ENCODE measurements at places on chromosomes 2 and 18. TPM values are rescaled to one million over a fixed set of nuclear protein-coding genes. Genes with fewer than 3 reads are reported as not detected.
A peak's percentile ranks its signal among the peaks of the same experiment; 100 is the strongest.

DNA sequence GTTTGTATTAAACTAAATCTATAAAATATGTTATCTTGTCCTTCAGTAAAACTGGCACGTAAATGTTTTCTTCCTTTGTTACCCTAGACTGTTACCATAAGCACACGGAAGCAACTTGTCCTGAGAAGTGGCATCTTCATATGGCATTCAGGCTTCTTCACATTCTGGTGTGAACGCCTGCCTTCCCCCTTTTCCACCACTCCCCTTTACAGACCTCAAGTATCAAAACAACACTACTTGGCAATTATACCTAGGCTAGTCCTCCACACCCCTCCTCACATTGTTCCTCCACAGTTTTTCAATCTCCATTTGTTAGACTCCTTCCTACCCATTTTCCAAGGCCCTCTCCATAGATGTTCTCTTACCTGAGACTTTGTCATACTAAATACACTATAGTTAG is 2.9 kb downstream of the MEX3C start:
- H3K36me3 ChIP-seq = no peaks in the 10 kb centered on the region
- no peak overlapping the region for H3K4me3 ChIP-seq
- H3K27ac ChIP-seq = no peak overlapping the region
- no peaks in the 10 kb centered on the region for H3K27me3 ChIP-seq
- DNase-seq = no peak

KRTCAP3 gene
- total RNA-seq = 2.4 TPM

ANKZF1 gene
- total RNA-seq = 55.9 TPM

GRCh38 chr2:49914281-49914680 is 760.0 kb upstream of the FSHR start:
- no peaks in the 10 kb centered on the region for H3K36me3 ChIP-seq
- no peak overlapping the region for H3K4me3 ChIP-seq
- H3K27ac ChIP-seq = no peak overlapping the region
- H3K4me1 ChIP-seq = no peaks in the 10 kb centered on the region
- no peak for DNase-seq
- no peaks in the 10 kb centered on the region for H3K27me3 ChIP-seq

DNA sequence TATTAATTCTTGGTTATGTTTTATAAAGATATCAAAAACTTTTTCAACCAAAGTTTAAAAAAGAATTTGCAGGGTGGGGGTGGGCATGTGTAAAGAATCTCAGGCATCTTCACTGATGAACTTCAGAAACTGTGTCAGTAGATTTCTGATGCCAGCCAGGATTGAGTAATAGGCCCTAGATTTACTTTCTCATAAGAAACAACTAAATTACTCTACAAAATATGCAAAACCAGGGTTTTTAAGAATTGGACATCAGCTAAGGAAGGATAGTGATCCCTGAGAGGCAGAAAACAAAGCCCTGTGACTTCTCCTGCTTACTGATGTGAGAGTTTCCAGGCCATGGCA is 11.9 kb upstream of the IL1R1 start:
- no peaks in the 10 kb centered on the region for H3K27me3 ChIP-seq
- H3K4me1 ChIP-seq = no peaks in the 10 kb centered on the region
- no peak overlapping the region for H3K27ac ChIP-seq
- H3K36me3 ChIP-seq = no peaks in the 10 kb centered on the region
- DNase-seq = no peak

- H3K4me3 ChIP-seq = no peak overlapping the region
- no peaks in the 10 kb centered on the region for H3K4me1 ChIP-seq
- no peaks in the 10 kb centered on the region for H3K27me3 ChIP-seq
- H3K27ac ChIP-seq = no peak overlapping the region
Observed at GRCh38 chr2:156323754-156324153, 8.8 kb downstream of the NR4A2 start.

DNA sequence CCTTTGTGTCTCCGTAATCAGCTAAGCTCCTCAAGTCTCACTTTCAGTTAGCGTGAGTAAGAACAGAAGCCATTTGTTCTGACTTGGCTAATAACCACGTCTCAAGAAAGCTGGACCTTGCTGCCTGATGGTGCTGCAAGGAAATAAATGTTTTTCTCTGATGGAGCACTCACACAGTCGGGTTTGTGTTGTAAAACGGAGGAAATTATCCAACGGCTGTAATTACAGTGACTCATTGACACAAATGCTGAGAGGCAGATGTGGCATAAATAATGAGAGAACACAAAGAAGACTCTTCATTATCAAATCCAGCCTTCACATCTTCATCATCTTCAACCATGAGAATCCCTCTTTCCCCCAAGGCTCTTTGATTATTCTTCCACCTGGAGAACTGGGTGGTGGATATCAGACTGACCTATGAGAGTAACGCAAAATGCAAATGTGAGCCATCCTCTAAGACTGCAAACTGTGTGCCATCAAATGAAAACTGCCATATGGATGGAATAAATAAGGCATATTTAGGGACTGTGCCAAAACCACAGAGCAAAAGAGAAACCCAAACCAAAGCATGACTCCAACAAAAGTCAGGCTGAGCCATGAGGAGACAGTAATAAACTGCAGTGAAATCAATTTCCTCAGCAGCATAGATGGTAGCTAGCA is 252.6 kb downstream of the RND3 start:
- no peak overlapping the region for H3K27ac ChIP-seq
- H3K27me3 ChIP-seq = no peaks in the 10 kb centered on the region
- no peaks in the 10 kb centered on the region for H3K4me1 ChIP-seq
- no peak for DNase-seq

NEB gene
- total RNA-seq = 3.1 TPM

CYS1 gene
- total RNA-seq = 11.4 TPM

DNA sequence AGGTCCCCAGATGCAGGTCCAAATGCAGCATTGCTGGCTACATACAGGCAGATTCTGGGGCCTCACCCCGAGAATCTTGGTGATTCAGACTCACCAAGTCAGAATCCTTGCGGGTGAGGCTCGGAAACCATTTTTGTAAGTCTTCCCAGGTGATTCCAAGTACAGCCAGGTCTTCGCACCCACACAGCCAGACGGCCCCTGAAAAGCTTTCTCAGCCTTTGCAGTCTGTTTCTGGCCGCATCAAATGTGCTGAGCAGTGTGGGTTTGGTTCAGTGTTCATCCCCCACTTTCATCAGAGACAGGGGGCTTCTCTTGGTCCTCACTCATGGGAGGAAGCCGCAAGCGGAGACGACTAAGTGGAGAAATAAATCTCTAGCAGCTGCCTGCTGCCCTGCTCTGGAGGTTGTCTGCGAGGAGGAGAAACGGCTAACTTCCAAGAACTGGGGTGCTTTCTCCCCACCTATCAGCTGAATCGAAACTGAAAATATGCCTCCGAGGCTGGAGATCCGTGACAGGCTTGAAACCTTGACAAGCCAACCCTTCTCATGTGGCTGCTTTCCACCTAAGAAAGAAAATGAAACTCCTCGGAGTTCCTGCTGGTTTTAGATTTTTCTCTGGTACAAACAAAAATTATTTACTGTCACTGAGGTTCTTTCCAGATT is 8.9 kb upstream of the TMEM185B start:
- no peak overlapping the region for H3K27ac ChIP-seq
- peak; percentile 33 for DNase-seq
- no peaks in the 10 kb centered on the region for H3K36me3 ChIP-seq
- H3K4me1 ChIP-seq = no peaks in the 10 kb centered on the region
- peak overlapping the region; percentile 4 for H3K4me3 ChIP-seq

REG3A gene
- 4.1 TPM for total RNA-seq

SPP2 gene
- total RNA-seq = not detected

GRCh38 chr2:241798631-241799521 is 10.1 kb upstream of the NEU4 start:
- H3K27ac ChIP-seq = no peak overlapping the region
- no peaks in the 10 kb centered on the region for H3K36me3 ChIP-seq
- peak; percentile 33 for DNase-seq
- no peaks in the 10 kb centered on the region for H3K27me3 ChIP-seq
- H3K4me1 ChIP-seq = no peaks in the 10 kb centered on the region

TFPI gene
- 105 TPM for total RNA-seq

- H3K4me1 ChIP-seq = peaks cover 4% of the 10 kb centered on the region
- H3K27me3 ChIP-seq = no peaks in the 10 kb centered on the region
- no peaks in the 10 kb centered on the region for H3K36me3 ChIP-seq
- no peak overlapping the region for H3K4me3 ChIP-seq
- no peak for DNase-seq
- H3K27ac ChIP-seq = no peak overlapping the region
Observed at GRCh38 chr2:197164141-197164754, 146.3 kb downstream of the ANKRD44 start.

GRCh38 chr2:11996618-11997017 is 250.2 kb downstream of the LPIN1 start:
- H3K4me3 ChIP-seq = no peak overlapping the region
- DNase-seq = no peak
- no peaks in the 10 kb centered on the region for H3K4me1 ChIP-seq
- no peaks in the 10 kb centered on the region for H3K36me3 ChIP-seq
- no peaks in the 10 kb centered on the region for H3K27me3 ChIP-seq

EGR4 gene
- not detected for total RNA-seq

- H3K4me3 ChIP-seq = no peak overlapping the region
- H3K27me3 ChIP-seq = no peaks in the 10 kb centered on the region
- H3K36me3 ChIP-seq = no peaks in the 10 kb centered on the region
- no peak for DNase-seq
Observed at GRCh38 chr2:171410624-171411023, 23.2 kb downstream of the METTL8 start.

CXXC1 gene
- 54.3 TPM for total RNA-seq

DNA sequence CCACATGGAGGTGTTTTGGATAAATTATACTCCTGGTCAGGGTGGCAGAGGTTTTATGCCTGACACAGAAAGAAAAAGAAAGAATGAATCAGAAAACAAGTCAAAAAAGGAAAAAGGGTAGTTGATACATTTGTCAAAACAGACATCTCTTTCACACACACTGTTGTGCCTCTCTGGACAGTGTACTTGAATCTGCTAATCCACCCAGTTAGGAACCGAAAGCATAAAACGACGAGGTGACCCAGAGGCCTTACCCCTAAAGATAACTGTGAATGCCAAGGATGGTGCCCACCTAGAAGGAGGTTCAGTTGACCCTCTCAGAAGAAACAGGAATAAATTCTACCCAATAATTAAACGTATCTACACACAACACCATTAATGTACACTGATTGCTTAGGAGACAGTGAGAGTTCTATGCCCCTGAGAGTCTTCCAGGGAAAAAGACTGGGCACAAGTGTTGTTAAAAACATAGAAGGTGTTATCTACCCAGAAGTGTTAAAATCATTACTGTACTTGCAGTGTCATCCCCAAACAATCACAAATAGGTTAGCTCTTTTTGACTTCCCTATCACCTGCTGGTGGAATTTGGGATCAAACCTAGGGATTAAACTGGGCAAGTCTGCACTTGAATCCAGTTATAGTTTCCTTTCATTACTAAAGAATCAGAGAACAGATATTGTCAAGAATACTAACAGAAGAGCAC is 123.2 kb upstream of the DNAJC10 start:
- no peaks in the 10 kb centered on the region for H3K4me1 ChIP-seq
- DNase-seq = no peak
- H3K4me3 ChIP-seq = no peak overlapping the region
- no peak overlapping the region for H3K27ac ChIP-seq

SERPINB13 gene
- not detected for total RNA-seq
